Prostate gland (tissue), 2 donors: ENCODE measurements at places on chromosomes 7 and 10.

- no peak for DNase-seq
These were observed 9.1 kb upstream of the DENND2A start for GRCh38 chr7:140649556-140650205.

GRCh38 chr7:101586078-101586905, 42.8 kb downstream of the MYL10 start:
- DNase-seq: no peak

DNA sequence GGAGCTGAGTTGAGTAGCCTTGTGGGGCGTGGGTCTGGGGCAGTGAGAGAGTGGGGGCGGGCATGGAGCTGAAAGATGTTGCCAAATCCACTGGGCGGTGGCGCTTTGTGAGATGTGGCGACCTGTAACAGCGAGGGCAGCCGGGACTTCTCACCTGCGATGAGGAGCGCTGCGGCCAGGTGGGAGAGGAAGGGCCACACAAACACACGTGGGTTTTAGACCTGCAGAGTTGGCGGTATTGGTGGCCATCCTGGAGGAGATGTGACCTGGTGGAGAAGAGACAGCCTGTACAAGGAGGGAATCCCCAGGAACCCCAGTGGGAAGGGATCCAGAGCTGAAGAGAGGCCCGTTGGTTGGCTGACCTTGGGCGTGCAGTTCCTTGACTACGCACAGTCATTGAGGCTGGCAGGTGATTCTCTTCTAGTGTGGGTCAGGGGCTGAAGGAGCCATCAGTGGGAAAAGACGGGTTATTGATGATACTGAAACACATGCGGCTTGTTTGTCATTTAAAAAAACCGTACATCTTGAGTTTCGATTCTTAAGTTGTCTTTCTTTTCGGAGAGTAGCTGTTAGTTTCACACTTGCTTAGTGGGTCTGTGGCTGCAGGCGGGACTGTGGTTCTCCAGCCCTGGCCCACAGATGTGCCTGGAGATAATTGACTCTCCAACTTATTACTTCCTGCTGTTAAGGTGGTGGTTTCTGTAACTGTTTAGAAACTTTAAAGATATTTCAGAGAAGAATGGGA, 2.4 kb downstream of the CHST12 start:
- no peak for DNase-seq

GRCh38 chr10:48708144-48708543, 23.5 kb downstream of the WDFY4 start:
- no peak for DNase-seq
